ENCODE measurements at places on chromosomes 12 and 14. TPM values are rescaled to one million over a fixed set of nuclear protein-coding genes. Genes with fewer than 3 reads are reported as not detected.

KLHL33 gene
- 0.38 TPM for polyA plus RNA-seq

CCDC198 gene
- 54.4 TPM for polyA plus RNA-seq

REP15 gene
- polyA plus RNA-seq, result 3.4 TPM

RILPL1 gene
- 21.8 TPM for polyA plus RNA-seq

KRT73 gene
- 0.11 TPM for polyA plus RNA-seq

MSRB3 gene
- 25.4 TPM for polyA plus RNA-seq

AKAP3 gene
- polyA plus RNA-seq, result 2.3 TPM
